Activated CD8-positive, alpha-beta memory T cell treated with anti-CD3 and anti-CD28 coated beads for 1 hour (primary cell): ENCODE measurements at places on chromosomes 6 and 20.

DNA sequence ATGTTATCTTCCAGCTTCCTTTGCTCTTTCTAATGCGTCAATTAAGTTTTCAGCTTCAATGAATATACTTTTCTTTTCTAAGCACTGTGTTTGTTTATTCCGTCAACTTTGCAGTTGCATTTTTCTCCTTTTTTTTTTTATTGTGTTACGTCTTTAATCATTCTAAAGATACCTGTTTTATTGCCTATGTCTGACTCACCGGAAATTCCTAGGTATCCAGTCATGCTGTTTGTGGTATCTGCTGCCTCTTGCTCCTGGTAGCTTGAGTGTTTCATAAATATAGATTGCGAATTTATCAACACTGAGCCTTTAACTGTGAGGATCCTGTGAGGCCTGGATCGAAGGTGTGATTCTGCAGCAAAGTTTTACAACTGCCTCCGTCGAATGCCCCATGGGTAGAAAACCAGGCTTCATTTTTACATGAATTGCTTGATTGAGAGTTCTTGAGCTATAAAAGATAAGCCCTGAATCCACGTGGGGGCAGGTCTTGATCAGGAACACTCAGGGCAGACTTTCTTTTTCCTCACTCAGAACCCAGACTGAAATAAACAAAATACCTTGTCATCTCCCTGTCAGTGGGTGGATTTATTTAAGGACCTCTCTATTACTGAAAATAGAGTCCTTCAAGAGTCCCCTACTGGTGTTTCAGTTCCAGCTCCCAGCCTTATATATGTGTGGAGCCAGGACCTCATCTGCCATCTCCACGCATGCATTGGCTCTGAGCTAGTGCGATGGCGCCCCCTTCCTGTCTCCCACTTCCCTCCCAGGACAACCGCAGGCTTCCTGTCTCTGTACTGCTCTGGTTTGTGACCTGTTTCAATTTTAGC, 60.1 kb upstream of the LRRC1 start:
- DNase-seq = no peak

GRCh38 chr6:20173833-20174792, 38.2 kb downstream of the MBOAT1 start:
- no peak for DNase-seq

DNA sequence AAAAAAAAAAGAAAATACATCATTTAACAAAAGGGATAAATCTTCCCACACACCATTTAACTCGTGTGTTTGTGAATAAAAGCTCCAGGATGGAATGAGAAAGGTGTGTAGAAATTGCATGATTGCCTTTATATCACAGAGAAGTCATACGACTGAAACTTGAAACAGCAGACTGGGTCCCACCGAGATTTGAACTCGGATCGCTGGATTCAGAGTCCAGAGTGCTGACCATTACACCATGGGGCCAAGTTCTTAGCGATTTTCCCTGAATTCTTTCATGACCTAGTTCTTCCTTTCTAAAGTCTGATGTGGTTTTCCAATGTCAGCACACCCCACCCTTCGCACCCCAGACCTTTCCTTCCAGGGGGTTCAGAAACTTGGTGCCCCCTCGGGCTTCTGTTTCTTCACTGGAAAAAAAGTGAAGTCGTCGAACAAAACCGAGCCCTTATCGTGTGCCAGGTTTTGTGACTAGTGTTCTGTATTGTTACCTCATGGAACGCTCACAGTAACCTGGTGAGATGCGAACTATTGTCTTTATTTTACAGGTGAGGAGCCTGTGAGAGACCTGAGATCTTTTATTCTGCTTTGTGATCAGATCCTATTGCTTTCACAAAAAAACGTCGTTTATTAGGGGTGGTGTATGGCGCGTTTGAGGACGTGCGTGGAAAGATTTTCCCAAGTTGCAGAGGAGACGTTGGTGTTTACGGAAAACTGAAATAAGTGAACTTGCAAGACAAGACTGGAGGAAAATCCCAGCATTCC, 120.8 kb downstream of the OR2B2 start:
- DNase-seq = no peak

DNA sequence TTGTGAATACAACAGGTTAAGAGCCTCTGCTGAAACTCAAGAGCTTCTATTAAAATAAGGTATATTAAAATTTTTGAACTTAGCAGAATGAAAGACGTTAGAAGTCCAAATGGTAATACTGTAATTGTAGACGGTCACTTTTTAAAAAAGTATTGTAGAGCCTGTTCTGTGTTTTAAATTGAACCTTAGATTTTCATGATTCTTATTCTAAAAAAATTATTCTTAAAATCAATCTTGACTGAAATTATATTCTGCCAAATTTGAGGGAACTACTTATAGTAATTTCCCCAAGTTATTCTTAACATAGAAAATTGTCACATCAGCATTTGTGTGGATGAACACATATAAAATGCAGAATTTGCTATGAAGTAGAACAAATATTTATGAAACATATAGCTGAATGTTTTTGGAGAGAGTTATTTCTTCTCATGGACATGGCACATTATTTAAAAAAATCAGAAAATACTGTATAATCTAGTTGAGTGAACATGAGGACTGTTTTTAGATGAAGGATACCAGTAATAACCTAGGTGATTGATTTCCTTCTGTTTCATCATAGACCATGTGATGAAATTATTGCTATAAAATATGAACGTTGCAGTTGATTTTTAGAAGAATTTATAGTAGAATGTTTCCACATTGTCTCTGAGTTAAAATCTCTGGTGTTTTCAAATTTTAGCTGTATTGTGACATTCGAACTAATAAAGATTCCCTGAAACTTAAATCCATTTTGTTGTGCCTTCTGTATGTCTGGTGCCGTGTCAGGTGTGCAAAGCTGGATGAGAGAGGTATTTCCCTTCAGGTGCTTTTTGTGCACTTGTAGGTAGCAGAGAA, 2.8 kb downstream of the TBPL1 start:
- DNase-seq = no peak

- no peak for DNase-seq
These were observed 143.9 kb upstream of the EYA4 start for GRCh38 chr6:133097208-133097607.

DNA sequence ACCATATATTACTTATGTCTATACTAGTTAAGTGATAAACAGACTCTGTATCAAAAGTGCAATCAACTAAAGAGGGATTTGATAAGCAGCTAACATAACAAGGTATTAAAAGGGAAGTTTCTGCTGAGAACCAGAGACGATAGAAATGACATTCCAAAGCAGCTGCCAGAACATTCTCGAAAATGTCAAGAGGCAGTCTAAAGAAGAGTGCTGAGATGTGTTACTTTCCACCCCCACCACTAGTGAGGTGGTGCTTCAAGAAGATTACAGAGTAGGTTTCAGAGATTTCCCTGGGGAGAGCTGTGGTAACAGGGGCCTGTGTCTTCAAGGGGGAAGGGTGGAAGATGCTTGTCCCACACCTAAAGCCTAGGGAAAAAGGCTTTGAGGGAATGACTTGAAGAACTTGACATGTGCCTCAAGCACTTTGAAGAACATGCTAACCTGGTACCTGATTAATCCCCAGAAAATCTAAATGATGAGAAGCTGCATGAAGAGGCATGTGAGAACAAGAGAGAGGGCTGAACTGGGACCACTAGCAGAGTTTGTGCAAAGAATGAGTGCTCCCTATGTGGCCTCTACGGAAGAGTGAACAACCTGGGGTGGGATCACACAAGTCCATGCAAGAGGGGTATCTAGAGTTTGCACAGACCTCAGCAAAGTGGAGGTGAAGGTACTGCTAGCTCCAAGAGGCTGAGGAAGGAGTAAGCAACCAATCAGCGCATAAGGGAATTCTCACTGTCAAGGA, 5.0 kb downstream of the FAM184A start:
- no peak for DNase-seq

DNA sequence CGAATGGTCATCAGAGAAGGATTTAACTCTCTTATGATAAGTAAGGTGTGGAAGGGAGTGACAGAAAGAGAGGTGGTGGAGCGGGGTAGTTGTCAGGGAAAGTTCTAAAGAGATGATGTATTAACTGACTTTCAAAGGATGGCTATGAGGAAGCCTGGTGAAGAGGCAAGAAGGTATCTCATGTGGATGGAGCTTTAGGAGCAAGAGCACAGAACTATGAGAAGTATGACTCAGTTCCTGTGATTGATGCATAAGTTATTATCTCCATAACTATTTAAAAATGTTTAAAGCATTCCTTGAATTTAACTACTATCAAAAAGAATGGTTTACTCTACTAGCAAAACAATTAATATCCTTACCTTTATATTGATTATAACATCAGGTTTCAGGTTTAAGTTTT, 28.8 kb downstream of the AK9 start:
- DNase-seq = no peak

- DNase-seq = no peak
These were observed 47.6 kb downstream of the HTR1B start for GRCh38 chr6:77415706-77416105.

DNA sequence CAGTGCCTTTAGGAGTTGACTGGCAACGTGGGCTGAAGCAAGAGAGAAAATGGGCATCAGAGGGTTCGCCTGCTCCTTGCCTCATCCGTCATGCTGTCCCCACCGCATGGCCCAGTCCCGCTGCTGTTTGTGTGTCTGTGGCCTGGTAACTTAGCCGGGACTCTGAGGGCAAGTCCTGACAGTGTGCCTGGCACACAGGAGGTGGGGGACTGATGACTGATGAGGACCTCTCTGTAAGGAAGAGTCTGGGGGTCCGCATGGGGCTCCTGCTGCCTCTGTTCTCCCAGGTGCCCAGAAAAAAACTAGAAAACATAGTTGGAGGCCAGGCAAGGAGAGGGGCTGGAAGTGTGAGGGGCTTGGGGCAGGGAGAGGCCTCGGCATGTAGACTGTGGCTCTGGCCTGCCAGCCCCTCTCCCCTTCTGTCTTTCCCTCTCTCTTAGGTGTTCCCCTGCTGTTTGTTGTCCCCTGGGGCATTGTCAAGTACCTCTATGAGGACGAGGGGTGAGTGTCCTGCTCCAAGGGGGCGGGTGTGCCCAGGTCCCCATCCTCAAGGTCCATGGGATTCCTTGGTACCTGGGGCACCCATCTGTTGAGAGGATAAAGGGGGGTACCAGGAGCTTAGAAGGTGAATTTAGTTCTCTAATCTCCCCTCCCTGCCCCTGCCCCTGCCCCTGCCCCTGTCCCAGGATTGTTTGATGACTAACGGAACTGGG, 29.5 kb downstream of the GLP1R start:
- no peak for DNase-seq

DNA sequence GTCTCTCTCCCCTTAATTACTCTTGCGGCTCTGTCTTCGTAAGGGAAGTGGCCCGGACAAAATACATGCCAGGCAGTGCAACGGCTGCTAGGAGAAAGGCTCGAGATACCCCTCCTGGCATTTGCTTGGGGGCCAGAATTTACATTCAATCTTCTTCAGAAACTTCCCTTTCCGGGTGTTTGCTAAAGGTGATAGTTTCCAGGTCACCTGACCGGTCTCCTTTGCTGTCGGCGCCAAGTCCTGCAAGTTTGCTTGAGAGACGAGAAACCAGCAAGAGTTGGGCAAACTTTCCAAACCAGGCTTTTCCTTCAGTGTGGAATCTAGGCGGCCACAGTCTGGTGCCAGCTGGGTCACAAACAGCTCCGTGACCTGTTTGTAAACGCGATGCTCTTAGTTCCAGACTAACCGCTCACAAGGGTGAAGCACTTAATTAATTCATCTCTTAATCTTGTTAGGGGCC, 563 bp upstream of the SRSF3 start:
- DNase-seq = no peak

- DNase-seq = no peak
These were observed 39.4 kb upstream of the RFPL4B start for GRCh38 chr6:112307707-112308106.

DNA sequence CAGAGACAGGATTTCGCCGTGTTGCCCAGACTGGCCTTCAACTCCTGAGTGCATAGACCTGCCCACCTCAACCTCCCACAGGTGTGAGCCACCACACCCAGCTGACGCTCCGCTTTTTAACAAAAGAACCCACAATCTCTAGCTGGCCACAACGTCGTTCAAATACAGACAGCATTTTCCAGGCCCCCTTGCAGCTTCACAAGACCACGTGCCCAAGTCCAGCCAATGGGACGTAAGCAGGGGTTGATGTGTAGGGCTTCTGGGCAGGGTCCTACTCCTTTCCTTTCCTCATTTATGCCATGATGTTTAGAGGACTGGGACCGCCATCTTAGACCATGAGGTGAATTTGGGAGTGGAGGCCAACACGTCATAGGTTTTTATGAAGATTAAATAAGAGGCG, 81.0 kb downstream of the TFAP2C start:
- no peak for DNase-seq

GRCh38 chr6:4636881-4637224, 139.4 kb upstream of the CDYL start:
- DNase-seq = no peak

DNA sequence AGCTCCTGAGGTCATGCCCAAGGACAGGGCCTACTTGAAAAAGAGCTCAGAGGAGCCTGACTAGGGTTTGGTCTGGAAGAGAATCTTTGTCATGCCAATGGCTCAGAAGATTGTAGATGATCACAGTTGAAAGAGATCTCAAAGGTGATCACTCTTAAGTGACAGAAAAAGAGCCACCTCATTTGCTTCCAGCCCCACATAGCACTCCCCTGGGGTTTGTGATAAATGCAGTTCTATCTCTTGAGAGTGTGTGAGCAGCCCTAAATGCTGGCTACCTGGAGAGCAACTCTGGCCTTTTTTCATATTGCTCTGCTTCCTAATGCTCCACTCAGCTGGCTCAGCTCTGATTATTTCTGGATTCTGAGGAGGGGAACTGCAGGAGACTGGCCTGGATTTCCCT, 39.3 kb downstream of the KLHL32 start:
- DNase-seq = no peak

DNA sequence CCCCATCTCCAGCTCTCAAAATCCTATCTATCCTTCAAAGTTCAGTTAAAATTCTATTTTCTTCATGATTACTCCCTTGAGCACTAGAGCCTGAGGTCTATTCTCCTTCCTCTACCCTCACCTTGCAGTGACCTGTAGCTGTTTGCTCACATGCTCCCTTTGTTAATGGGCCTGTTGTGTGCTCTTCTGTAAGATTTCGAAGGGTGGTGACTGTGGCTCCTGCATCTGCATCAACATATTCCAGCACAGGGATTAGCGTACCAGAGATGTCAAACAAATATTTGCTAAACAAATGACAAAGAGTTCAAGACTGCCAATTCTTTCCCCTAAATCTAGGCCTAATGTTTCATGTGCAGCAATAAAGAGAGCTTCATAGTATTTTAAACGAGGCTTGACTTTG, 69.5 kb downstream of the ELOVL5 start:
- no peak for DNase-seq

DNA sequence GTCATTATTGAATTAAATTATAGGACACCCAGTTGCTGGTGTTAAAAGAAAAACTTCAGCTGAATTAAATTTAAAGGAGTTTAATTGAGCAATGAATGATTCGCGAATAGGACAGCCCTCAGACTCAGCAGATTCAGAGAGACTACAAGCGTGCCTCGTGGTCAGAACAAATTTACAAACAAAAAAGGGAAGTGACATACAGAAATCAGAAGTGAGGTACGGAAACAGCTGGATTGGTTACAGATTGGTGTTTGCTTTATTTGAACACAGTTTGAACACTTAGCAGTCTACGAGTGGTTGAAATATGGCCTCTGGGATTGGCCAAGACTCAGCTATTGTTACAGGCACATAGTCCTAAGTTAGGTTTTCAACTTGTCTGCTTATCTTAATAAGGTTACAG, 25.8 kb upstream of the TNFRSF21 start:
- no peak for DNase-seq
